ENCODE measurements at places on chromosomes 3 and 15. TPM values are rescaled to one million over a fixed set of nuclear protein-coding genes. Genes with fewer than 3 reads are reported as not detected.

GP9 gene
- not detected for total RNA-seq

CCR4 gene
- total RNA-seq = 2.3 TPM

DNA sequence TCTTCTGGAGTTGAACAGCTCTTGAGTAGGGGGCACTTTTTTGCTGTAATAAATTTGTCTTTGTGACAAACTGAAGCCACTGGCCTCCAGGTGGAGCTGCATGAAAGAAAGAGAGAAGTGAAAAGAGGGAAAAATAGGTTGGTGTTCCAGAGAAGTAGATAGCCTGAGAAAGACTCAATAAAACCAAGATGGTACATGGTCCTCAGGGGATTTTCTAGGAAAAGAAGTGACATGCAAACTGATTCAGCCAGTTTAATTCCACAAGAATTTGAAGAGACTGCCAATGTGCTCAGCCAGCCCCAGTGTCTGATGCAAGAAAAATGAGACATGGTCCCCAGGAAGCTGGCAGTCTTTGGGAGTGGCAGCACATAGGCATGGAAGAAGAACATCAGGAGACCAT lies 152.7 kb downstream of the CD47 start:
- H3K27ac ChIP-seq = no peak overlapping the region
- no peaks in the 10 kb centered on the region for H3K36me3 ChIP-seq
- no peak overlapping the region for H3K4me3 ChIP-seq
- no peaks in the 10 kb centered on the region for H3K27me3 ChIP-seq
- H3K4me1 ChIP-seq = no peaks in the 10 kb centered on the region

DNA sequence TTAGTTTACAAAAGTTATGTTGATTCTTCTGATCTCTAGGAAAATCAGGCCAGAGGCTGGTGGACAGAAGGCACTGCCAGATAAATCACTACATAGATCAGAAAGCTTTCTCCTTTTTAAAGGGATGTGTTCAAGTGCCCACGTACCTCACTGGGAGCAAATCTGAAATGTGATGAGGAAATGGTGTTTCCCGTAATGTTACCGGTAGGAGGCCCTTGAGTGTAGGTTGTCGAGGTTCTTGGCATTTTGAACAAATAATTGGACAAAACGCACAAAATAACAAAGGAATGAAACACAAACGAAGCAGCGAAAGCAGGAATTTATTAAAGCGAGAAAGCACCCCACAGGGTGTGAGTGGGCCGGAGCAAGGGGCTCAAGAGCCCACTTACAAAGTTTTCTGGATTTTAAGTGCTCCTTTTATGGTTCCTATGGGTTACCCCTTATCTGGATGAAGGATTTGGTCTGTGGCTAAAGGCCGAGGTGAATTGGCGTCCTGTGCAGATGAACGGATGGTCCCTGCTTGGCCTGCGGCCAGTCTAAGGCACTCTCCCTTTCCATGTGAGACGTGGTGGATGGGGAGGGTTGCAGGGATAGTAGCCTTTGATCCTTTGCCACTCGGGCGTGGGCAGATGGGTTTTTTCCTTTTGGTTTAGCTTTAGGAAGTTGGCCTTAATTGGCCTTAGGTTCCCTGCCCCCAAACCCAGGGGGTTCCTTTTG lies 1.0 kb downstream of the SNX1 start:
- no peaks in the 10 kb centered on the region for H3K4me1 ChIP-seq
- no peaks in the 10 kb centered on the region for H3K27me3 ChIP-seq
- no peak for DNase-seq
- H3K4me3 ChIP-seq = peak overlapping the region; percentile 84
- H3K36me3 ChIP-seq = no peaks in the 10 kb centered on the region
- no peak overlapping the region for H3K27ac ChIP-seq

GRCh38 chr3:88444251-88444650 lies 294.5 kb downstream of the C3orf38 start:
- H3K4me3 ChIP-seq = no peak overlapping the region
- no peaks in the 10 kb centered on the region for H3K4me1 ChIP-seq
- DNase-seq = no peak
- no peaks in the 10 kb centered on the region for H3K36me3 ChIP-seq
- H3K27ac ChIP-seq = no peak overlapping the region

DNA sequence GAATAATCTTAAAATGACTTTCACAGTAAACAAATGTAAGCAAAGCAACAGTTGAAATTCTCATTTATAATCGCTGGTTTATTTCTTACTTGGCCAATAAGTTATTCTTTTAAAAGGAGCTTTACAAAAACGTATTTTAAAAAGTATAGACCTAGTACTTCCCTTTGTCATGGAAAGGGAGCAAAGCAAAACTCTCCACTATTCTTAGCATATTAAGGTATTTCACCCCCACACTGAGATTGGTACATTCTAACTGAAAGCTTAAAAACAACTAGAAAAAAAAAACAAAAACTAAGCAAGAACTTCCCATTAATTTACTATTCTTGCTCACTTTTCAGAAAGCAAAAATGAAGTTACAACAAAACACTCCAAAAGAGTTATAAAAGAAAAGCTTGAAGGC lies 1.5 kb downstream of the ATG3 start:
- DNase-seq = no peak
- H3K4me1 ChIP-seq = peaks cover 20% of the 10 kb centered on the region
- peak overlapping the region; percentile 84 for H3K4me3 ChIP-seq
- no peaks in the 10 kb centered on the region for H3K27me3 ChIP-seq

DNA sequence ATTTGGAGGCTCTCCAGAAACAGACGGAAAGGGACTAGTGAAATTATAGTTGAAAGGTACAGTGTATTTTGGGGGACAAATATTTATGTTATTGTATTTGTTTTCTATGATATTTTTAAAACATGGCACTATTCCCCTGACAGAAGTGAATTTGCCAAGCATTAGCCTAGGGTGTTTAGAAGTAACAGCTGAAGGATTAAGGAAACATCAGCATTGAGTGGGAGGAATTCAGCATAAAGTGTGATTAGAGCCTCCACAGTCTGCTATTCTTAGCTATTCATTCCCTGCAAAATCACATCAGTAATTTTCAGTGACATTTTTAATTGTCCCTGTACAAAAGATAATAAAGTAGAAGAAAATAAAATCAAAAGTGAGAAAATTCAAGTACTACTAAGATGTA lies 231.4 kb downstream of the ROBO2 start:
- H3K27ac ChIP-seq = no peak overlapping the region
- no peak for DNase-seq

GRCh38 chr15:38554354-38554753 lies 10.3 kb downstream of the RASGRP1 start:
- H3K27ac ChIP-seq = peak overlapping the region; percentile 26
- H3K4me1 ChIP-seq = peaks cover 30% of the 10 kb centered on the region
- DNase-seq = no peak
- no peaks in the 10 kb centered on the region for H3K36me3 ChIP-seq
- no peaks in the 10 kb centered on the region for H3K27me3 ChIP-seq
- H3K4me3 ChIP-seq = no peak overlapping the region

NR1I2 gene
- 0.38 TPM for total RNA-seq

VGLL3 gene
- 4.2 TPM for total RNA-seq

MAPK6 gene
- 22.9 TPM for total RNA-seq

CLDN11 gene
- 2.4 TPM for total RNA-seq

DNA sequence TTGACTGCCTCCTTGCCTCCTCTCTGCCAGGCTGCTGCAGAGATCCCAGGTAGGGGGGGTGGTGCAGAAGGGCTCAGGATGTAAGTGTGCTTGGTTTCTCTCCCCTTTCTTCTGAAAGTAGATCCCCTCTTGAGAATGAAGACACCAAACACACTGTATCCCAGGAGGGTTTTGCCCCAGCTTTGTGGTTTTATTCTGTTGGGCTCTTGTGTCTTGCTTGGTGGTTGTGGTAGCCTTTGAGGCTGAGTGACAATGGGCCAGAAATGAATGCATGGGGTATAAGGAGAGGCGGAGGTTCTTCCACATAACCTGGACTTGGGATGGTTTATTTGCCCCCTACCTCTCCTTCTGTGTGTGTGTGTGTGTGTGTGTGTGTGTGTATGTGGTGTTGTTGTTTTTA lies 5.7 kb downstream of the PDIA5 start:
- no peaks in the 10 kb centered on the region for H3K27me3 ChIP-seq
- no peak overlapping the region for H3K4me3 ChIP-seq
- no peaks in the 10 kb centered on the region for H3K4me1 ChIP-seq
- no peaks in the 10 kb centered on the region for H3K36me3 ChIP-seq

DNA sequence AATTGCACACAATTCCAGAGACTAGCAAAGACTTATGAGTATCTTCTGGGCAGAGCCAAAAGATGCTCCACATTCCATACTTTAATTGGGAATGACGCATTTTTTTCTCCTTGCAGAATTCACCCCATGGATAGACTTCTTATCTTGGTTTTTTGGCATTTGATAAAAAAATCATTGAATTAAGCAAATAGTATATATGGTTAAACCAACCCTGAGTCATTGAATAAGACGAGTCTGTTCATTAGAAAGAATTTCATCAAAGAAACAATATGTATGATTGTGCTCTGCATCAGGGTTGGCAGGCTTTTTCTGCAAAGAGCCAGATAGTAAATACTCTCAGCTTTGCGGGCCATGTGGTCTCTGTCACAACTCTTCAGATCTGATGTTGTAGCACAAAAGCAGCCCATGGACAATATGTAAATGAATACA lies 9.2 kb upstream of the PDZRN3 start:
- H3K36me3 ChIP-seq = no peaks in the 10 kb centered on the region
- no peak overlapping the region for H3K4me3 ChIP-seq
- no peak for DNase-seq
- H3K4me1 ChIP-seq = no peaks in the 10 kb centered on the region
- H3K27me3 ChIP-seq = no peaks in the 10 kb centered on the region

DNA sequence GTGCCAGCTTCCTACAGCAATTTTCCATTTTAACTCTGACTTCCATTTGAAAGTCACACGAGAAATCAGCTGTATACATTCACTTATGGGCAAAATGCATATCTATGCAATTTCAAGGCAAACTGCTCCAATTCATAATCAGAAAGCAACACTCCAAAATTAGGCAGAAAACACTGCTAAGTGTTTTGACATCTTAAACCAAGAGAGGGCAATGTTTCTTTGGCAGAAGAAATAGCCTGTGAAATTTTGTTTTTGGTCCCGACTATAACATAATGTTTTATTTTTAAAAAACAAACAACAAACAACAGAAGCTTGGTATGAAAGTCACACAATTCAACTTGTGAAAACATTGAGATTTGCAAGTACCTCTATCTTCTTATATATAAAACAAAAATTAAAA lies 42.6 kb downstream of the GOLIM4 start:
- no peaks in the 10 kb centered on the region for H3K27me3 ChIP-seq
- DNase-seq = no peak
- H3K27ac ChIP-seq = no peak overlapping the region
- H3K4me3 ChIP-seq = no peak overlapping the region

GMNC gene
- 1.9 TPM for total RNA-seq

IL17RE gene
- 8.5 TPM for total RNA-seq

GRCh38 chr3:140845882-140846281 lies 95.8 kb upstream of the SLC25A36 start:
- H3K4me3 ChIP-seq = no peak overlapping the region
- no peaks in the 10 kb centered on the region for H3K4me1 ChIP-seq
- H3K27ac ChIP-seq = no peak overlapping the region
- H3K27me3 ChIP-seq = no peaks in the 10 kb centered on the region
- no peak for DNase-seq

RPL29 gene
- total RNA-seq = 785 TPM

SNUPN gene
- total RNA-seq = 24.1 TPM

- H3K36me3 ChIP-seq = no peaks in the 10 kb centered on the region
- H3K27me3 ChIP-seq = no peaks in the 10 kb centered on the region
- no peak overlapping the region for H3K4me3 ChIP-seq
These were observed 243.2 kb downstream of the KLF13 start for GRCh38 chr15:31569836-31570235.

DNA sequence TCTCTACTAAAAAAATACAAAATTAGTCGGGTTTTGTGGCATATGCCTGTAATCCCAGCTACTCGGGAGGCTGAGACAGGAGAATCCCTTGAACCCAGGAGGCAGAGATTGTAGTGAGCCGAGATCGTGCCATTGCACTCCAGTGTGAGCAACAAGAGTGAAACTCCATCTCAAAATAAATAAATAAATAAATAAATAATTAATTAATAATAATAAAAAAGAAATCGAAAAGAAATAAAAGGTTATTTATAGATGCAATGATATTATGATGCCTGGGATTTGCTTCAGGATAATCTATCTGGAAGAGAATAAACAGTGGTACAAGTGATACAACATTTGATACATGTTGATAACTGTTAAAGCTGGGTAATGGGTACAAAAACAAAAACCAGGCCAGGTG lies 58.6 kb downstream of the SOX2 start:
- no peaks in the 10 kb centered on the region for H3K27me3 ChIP-seq
- no peak for DNase-seq
- H3K36me3 ChIP-seq = no peaks in the 10 kb centered on the region

CPLX3 gene
- not detected for total RNA-seq

GRCh38 chr3:31766669-31767068 lies 214.4 kb downstream of the OSBPL10 start:
- no peak overlapping the region for H3K4me3 ChIP-seq
- H3K36me3 ChIP-seq = no peaks in the 10 kb centered on the region
- H3K4me1 ChIP-seq = peaks cover 3% of the 10 kb centered on the region
- no peak for DNase-seq
- no peaks in the 10 kb centered on the region for H3K27me3 ChIP-seq

DNA sequence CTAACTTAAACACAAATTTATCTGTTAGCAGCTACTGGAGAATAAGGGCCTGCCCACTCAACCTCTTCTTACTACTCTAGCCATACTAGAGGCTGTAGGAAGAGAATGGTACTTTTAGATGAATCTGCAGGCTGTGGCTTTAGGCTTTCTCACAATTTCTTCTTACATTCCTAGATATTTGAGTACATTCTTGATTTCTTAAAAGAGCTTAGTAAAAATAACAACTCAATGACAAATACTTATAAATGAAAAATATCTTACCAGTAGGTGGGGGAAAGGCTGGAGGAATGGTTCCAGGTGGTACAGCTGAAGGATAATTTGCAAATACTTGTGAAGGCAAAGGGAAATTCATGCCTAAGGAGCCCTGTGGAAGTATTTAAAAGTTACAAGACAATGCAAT lies 92.9 kb upstream of the GK5 start:
- no peak overlapping the region for H3K4me3 ChIP-seq
- H3K36me3 ChIP-seq = peaks cover 10% of the 10 kb centered on the region
- no peaks in the 10 kb centered on the region for H3K27me3 ChIP-seq
- H3K27ac ChIP-seq = no peak overlapping the region
- no peaks in the 10 kb centered on the region for H3K4me1 ChIP-seq
- DNase-seq = no peak

SEMA5B gene
- 8.4 TPM for total RNA-seq

DNA sequence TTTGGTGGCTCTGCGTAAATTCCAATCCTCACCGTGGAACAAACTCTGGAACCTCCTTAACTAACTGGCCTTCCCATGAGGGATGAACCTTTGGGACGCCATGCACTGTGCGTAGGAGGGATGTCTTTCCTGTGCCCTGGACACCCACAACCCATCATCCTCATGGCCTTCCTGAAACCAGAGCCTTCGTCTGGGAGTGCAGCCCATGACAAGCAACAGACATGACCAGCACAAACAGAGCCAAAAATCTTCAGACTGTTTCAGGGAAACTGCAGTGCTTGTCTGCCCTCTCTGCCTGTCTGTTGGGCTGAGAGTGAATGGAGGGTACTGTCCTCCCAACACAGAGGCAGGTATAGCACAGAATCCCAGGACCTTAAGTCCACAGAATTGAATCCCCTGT lies 61.1 kb upstream of the BOC start:
- H3K27ac ChIP-seq = peak overlapping the region; percentile 14
- H3K4me3 ChIP-seq = no peak overlapping the region
- no peaks in the 10 kb centered on the region for H3K27me3 ChIP-seq
- H3K4me1 ChIP-seq = peaks cover 13% of the 10 kb centered on the region
- no peaks in the 10 kb centered on the region for H3K36me3 ChIP-seq

GOLGA8G gene
- not detected for total RNA-seq

- no peak overlapping the region for H3K27ac ChIP-seq
- H3K36me3 ChIP-seq = no peaks in the 10 kb centered on the region
- H3K4me1 ChIP-seq = no peaks in the 10 kb centered on the region
- DNase-seq = peak; percentile 47
These were observed 63.5 kb downstream of the BFSP2 start for GRCh38 chr3:133463347-133463860.

SCAP gene
- 85.1 TPM for total RNA-seq

KBTBD13 gene
- total RNA-seq = 0.06 TPM

RAB7A gene
- 248 TPM for total RNA-seq

All from kidney (tissue), 22 donors.